Motor neuron (in vitro differentiated cells): ENCODE measurements at places on chromosomes 3 and 15.

GRCh38 chr3:95627697-95628096, 1186.7 kb upstream of the EPHA6 start:
- ATAC-seq, result no peak

- ATAC-seq, result no peak
These were observed 221.7 kb upstream of the CMC1 start for GRCh38 chr3:28019740-28020139.

DNA sequence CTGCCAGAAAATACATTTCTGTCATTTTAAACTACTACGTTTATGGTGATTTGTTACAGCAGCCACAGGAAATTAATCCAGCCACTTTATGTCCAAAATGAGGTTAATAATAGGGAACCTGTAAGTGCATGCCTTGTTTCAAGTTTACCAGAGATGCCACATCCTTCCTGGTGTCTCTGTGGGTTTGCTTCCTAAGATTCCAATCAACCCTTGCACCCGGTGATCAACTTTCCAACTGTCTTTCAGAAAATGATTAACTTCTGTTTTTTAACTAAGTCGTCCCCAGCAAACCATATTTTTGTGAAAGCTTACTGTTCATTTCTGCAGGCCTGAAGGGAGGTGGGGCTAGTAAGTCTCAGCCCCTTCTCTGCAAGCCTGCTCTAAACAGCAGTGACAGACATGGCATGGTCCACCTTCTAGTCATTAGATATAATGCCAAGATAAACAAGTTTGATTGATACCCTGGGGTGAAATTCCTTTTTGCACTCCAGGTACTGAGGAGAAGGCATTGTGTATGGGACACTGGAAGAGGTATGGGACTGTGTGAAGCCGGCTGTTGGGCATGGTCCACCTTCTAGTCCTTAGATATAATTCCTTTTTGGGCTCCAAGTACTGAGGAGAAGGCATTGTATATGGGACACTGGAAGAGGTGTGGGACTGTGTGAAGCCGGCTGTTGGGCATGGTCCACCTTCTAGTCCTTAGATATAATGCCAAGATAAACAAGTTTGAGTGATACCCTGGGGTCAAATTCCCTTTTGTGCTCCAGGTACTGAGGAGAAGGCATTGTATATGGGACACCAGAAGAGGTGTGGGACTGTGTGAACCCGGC, 11.1 kb upstream of the TMC3 start:
- no peak for ATAC-seq

DNA sequence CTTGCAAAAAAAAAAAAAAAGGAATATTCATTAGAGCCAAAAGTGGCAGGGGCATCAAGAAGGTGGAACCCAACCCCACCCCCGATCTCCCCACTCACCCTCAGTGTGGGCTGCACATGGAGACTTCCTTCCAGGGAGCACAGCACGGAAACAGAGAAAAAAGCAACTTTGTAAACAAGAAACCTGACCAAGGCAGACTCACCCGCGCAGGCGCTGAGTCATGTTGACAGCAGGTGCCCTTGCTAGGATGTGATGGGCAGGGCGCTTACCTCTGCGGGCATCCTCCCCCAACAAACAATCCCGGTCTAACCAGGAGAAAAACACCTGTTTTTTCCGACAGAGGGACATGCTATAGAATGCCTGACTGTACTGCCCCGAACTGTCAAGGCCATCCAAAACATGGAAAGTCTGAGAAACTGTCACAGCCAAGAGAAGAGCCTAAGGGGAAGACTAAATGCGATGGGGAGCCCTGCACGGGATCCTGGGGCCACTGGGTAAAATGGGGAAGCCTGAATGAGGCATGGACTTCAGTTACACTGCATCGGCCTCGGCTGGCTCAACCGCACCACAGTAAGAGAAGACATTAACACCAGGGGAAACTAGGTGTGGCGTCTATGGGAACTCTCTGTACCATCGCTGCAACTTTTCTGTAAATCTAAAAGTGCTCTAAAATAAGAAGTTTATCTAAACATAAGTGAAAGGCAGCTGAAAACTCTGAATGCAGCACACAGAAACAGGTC, 66.7 kb upstream of the GATA2 start:
- no peak for ATAC-seq

- ATAC-seq, result peak; percentile 73
These were observed 1405.3 kb downstream of the SI start for GRCh38 chr3:163672954-163673353.

GRCh38 chr15:77993374-77993911, 84.1 kb downstream of the TBC1D2B start:
- no peak for ATAC-seq

GRCh38 chr3:126807795-126808194, 103.8 kb downstream of the CHCHD6 start:
- ATAC-seq, result no peak

GRCh38 chr15:89828281-89829145, 13.9 kb upstream of the ANPEP start:
- ATAC-seq, result peak; percentile 66
